T-helper 17 cell (primary cell): ENCODE measurements at places on chromosomes 5 and 9.
A peak's percentile ranks its signal among the peaks of the same experiment; 100 is the strongest.

DNA sequence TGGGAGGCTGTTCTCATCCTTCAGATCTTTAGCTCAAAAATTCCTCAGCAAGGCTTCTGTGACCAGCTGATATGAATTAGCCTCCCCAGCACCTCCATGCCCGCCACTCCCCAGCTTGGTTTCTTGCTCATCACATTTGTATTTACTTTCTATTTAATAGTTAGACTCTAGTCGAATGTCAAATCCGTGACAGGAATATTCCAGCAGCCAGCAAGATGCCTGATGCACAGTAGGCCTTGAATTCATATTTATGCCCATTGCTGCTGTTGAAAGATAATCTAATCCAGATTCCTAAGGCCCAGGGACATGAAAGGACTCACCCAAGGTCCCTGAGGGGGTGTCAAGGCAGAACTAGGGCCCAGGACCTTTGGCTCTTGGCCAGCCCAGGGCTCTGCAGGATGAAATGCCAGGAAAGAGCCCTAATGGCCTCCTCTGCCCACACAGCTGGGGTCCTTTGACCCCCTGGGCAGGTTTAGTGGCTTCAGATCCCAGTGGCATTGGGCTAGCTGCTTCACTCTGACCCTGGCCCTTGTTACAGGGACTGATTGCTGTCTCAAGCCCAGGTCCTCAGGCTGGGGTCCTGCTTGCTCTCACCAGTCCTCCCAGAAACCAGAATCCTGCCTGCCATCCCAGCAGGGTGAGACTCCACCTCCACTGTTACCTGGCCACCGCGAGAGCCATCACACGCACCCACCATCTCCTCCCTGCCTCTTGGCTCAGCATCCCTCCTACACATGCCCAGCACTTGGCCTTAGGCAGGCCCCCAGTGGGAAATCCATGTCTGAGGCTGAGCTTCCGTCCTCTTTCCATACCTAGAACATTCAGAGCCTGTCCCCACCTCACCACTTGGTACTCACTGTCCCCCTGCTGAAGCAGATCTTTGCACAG is 7.3 kb downstream of the CSF1R start:
- no peak for DNase-seq

DNA sequence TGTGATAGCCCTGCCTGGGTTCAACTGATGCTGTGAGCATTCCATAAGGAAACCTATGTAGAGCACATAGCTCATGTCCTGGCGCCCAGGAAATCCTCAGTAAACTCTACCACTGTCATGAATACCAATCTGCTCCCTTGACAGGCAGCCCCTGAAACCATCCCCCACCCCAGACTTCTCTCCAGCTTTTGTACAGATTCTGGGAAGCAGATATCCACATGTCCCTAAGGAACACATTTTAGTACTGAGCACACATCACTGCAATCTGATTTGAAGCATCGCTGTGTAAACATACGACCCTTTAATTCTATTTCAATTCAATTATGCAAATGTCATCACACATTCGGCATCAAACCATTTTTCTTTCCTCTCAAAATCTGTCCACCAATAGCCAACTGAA is 89.5 kb upstream of the FSTL4 start:
- DNase-seq = no peak

DNA sequence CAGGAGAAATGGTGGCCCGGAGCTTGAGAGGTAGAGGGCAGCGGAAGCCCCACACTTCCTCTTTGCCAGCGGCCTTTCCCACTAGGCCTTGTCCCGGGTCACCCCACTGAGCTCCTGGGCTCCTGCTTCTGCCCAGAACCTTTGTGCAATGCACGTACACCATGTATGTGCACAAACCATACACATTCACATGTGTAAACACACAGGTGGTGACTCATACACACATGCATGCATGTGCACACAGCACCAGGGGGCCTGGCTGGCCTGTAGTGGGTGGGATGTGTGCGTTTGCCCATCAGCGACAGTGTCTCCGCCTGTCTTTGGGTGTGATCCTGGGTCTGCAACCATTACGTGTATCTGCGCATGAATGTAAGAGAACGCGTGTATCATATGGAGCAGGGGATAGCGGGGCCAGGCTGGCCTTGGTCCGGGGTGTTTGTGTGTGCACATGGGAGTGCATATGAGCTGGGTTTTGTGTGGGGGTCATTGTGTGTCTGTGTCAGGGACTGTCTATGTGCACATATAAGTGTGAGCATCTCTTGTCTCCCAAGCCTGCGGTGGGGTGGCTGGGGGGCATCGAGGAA is 43.7 kb downstream of the PSD2 start:
- no peak for DNase-seq

DNA sequence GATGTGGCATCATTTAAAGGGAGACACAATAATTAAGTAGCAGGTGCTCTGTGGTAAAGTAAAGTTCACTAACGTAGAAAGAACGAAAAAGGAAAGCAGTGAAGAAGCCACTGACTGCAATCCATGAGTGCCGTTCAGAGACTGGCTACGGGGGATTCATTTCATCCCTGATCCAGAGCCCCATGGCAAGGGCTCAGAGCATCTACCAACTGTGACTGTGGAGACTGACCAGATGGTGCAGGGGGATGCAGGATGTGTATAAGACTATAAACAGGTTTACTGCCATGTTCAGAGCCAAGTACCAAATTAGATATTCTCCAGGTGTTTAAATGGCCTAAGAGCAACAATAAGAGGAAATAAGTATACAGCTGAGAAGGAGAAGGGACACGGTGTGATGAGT is 47.7 kb downstream of the MARCHF11 start:
- no peak for DNase-seq

DNA sequence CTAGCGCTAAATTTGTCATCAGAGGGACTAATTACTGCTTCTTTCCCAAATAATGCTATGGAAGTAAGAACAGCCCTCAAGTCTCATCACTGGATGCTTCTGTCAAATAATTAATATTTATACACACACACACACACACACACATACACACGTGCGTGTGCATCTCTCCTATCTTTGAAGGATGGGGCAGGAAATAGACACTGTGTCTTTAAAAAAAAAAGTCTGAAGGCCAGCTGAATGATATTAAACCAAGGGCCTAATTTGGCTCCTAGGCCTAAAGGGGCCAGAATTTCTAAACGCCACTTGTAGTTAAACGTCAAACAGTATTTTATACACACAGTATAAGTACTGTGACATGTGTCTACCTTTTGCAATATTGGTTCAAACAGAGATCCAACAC is 3.3 kb downstream of the SLF1 start:
- DNase-seq = no peak

DNA sequence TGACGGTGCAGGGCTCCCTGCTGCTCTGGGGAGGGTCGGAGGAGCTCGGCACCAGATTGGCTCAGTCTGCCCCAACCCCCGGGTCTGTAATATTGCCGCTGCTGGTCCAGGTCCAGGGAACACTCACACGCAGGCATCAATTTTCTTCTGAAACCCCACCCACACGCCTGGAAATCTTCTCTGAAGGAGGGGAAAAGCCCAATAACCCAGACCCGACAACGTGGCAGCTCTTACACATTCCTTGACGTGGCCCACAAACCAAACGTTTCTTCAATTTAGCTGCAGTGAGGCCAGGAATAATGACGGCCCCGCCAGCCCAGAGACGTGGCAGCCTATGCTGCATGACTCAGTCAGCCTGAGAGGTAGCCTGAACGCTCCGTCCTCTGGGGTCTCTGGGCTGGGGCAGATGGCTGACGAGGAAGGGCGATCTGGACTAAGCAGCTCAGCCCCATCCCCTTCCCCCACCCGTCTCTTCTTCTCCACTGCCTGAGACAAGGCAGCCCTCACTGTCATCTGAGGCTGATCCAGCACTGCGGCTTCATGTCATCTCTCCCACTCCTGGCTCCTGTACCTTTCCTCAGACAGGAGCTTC is 9.9 kb upstream of the SPARC start:
- DNase-seq = no peak

GRCh38 chr9:87109231-87109631 is 161.9 kb upstream of the GAS1 start:
- no peak for DNase-seq

DNA sequence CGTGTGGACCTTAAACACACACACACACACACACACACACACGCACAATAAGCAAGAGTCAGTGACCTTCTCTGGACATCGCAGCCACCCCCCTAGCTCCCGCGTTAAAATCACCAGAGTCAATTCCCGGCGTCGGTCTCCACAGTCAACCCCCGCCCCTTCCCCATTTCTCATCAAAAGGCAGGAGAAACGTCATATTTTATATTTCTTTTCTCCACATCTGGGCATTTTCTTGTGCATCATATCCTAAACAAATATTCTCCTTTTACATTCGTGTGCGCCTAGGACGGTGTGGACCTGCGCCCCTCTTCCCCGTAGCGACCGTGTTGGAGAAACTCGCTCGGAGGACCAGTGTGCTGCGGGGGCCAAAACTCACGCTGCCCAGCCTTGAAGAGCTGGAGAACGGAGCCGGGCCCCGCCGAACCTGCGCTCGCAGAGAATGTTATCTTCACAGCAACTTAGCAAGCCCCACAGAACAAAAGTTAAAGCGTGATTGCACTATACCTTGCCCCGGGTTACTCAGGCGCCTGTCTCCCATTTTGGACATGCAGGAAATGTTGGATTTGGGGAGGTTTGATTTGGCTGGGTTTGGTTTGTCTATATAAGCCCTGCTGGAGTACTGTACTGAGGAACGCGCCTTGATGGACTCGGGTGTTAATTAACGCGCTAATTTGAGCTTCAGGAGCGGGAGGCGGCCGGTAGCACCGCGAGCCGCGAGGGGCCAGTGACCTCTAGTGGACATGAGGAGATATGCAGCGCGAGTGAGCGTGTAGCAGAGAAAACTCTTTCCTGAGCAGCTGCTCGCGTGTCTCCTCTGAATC is 192.4 kb downstream of the MEF2C start:
- DNase-seq = peak; percentile 33

DNA sequence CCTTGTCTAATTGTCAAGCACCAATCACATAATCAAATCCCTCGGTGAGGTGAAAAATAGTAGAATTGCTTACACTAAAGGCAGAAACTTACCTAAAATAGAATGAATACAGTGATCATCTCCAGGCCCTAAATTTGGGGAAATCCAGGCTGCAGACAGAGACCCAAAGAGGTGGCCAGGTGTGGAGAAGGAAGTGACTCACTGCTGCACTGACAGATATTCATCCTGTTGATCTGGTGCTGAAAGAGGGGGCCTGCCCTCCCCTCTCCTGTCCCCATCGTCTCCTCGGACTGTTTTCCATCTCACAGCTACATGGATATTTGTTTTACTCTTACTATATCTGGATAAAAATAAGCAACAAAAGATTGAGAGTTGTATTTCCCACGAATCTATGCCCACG is 15.9 kb downstream of the OR2Y1 start:
- no peak for DNase-seq

DNA sequence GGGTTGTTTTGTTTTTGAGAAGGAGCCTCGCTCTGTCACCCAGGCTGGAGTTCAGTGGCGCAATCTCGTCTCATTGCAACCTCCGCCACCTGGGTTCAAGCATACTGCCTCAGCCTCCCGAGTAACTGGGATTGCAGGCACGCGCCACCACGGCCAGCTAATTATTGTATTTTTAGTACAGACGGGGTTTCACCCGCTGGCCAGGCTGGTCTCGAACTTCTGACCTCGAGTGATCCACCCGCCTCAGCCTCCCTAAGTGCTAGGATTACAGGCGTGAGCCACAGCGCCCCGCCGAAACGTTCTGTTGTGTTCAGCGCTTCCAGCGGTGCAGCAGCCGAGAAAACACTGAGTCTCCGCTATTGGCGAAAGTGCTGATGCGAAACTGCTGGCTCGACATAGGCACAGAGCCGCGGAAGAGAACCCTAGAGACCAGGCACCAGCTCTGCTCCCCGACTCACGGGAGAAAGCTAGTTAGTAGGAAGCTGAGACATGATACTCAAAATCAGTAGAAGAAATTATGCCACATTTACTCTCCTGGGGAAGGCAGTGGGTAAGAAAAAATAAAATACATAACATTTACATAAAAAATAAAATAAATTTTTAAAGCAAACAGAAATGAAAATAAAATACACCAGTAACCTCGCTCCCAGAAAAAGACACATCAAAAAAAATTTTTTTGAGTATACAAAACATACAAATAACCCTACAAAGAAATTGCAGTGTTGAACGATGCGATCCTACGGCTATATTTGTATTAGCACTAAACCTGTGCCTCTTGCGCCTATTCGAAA is 31.6 kb downstream of the ANXA2R start:
- peak; percentile 81 for DNase-seq

DNA sequence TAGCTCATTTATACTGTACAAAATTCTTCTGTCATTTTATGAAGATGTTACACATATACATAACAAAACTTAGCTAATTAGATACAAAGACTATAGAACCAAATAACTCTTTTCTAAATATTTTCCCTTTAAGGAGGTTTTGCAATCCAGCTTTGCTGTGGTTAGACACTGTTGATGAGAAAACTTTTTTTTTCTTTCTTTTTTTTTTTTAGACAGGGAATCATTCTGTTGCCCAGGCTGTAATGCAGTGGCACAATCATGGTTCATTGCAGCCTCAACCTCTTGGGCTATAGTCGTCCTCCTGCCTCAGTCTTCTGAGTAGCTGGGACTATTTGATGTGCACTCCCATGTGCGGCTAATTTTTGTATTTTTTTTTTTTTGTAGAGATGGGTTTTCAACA is 38.5 kb upstream of the CDKN2B start:
- no peak for DNase-seq

DNA sequence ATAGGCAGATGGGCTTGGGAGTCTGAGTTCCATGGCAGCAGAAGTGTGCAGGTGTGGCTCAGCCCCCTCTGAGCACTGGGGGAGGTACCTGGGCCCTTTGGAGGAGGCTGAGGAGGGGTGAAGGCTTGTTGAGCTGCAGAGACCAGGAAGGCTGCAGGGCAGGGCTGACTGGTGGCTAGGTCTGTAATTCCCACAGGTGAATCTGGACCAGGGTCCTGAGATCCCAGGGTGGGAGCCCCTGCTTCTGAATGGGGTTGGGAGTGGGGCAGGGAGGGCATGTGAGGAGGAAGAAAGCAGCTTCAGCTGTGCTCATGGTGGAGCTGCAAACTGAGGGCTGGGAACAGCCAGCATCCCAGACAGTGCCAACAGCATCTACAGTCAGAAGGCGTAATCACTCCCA is 111.1 kb downstream of the CACNA1B start:
- no peak for DNase-seq

- DNase-seq = no peak
These were observed 118.8 kb downstream of the MTX3 start for GRCh38 chr5:79872291-79872690.

- no peak for DNase-seq
These were observed 198.1 kb downstream of the NPR3 start for GRCh38 chr5:32909207-32909606.

GRCh38 chr5:127572930-127573329 is 55.5 kb downstream of the PRRC1 start:
- DNase-seq = no peak

GRCh38 chr5:155147222-155147621 is 133.7 kb downstream of the KIF4B start:
- no peak for DNase-seq

- DNase-seq = no peak
These were observed 165.5 kb downstream of the TLR4 start for GRCh38 chr9:117869712-117870111.

- DNase-seq = no peak
These were observed 57.1 kb downstream of the SUB1 start for GRCh38 chr5:32642276-32643002.

DNA sequence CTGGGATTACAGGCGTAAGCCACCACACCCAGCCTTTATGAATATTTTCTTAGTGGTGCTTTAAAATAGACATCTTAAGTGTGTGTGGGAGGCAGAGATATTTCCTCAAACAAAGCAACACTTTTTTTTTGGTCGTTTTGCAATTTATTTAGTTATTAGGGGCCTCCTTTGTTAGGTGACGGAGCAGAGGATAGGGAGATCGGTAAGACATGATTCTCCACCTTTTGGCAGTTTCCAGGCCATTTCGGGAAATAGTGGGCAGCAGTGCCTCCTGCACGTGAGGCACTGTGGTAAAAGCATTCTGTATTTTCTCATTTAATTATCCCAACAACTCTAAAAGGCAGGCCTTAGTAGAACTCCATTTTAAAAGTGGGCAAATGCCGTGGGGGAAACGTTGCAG is 1.9 kb downstream of the OCLN start:
- DNase-seq = no peak
